ENCODE measurements at places on chromosomes 6 and 20. TPM values are rescaled to one million over a fixed set of nuclear protein-coding genes. Genes with fewer than 3 reads are reported as not detected.

Gene LTA
- not detected for polyA plus RNA-seq

Gene PRL
- polyA plus RNA-seq, result not detected

DNA sequence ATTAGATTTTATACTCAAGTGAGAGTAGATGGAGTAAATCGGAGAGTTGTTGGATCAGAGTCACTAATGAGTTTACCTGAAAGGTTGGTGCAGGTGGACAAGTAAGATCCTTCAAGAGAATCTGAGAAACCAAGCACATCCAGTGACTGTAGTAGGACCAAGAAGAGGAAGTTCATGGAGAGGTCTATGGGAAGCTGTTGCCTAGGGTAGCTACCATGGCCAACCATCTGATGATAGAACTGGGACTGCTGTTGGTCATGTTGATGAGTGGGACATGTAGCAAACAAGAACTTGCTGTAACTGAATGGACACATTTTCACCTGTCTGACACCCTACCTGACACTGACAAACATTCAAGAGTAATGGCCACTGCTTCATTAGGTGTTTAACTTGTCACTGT, 11.3 kb upstream of the ADGB start:
- no peak for DNase-seq

Gene OR12D3
- not detected for polyA plus RNA-seq

DNA sequence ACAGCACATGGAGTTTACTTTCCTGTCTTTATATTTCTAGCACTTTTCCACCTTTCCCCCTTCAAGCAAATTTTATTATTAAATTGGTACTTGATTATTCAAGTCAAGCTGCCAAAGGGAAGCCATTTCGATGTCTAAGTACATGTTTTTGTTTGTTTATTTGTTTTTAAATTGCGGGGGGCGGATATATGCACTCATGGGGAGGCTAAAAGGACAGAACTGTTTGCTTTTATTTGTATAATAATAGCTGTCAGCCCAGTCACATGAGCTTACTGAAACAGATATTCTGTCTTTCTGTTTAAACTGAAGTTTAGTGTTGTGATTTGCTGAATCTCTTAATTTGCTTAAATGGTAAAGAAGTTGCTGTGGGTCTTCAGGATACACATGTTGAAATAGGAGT, 49.6 kb upstream of the PLCG1 start:
- no peak for DNase-seq

DNA sequence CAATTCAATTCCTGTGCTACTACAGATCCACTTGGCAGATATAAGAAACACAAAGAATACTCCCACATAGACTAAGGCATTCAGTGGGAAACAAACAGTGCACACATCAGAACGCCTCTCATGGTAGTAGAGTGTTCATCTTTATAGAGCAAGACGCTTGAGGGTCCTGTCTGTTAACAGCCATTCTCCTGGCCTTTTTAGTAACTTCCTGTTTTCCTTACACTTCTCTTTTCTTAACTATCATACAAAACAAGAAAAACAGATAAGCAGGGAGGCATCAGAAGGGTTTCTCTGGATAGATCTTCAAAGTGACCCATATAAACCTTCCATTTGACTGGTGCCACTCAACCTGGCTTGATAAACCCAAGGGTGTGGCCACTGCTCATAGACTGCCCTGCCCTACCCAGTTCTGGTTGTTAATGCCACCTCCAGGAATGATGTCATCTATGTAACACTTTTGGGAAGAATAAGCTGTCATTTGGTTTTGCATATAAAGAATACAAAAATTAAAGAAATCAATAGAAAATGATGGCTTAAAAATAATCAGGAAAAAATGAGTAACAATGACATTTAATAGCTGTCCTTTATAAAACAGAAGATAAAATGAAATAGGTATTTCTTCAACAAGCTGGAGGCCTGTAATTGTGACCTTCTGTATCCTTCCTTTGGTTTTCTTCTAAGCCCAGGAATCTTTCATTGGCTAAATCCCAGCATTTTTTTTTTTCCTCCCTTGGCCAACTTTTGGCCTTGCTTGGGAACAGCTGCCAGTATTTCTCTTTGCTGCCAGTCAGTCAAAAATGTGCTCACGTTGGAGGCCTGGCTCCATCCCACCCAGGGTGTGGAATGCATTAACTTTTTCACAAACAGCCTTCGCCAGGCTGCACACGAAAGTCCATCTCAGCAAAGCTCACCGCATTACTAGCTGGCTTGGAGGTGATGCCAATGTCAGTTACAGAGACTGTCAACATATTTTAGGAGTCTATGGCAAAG, 103.5 kb downstream of the GJA10 start:
- DNase-seq, result peak; percentile 11

DNA sequence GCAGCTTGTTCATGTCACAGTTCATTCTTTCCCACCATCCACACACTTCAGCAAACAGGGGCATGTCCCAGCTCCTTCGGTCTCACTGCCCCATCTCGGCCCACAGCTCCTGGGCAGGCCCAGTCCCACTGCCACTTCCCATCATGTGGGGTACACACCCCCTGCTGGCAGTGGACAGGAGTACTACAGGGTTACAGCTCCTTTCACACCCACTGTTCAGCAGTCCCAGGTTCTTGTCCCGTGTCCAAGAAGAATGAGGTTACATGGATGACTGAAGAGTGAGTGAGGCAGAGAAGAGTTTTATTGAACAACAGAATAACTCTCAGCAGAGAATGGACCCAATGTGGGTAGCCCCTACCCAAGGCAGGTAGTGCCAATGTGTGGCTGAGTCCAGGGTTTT, 77.8 kb upstream of the SMLR1 start:
- DNase-seq, result peak; percentile 22

Gene JAG1
- polyA plus RNA-seq, result 19.2 TPM

DNA sequence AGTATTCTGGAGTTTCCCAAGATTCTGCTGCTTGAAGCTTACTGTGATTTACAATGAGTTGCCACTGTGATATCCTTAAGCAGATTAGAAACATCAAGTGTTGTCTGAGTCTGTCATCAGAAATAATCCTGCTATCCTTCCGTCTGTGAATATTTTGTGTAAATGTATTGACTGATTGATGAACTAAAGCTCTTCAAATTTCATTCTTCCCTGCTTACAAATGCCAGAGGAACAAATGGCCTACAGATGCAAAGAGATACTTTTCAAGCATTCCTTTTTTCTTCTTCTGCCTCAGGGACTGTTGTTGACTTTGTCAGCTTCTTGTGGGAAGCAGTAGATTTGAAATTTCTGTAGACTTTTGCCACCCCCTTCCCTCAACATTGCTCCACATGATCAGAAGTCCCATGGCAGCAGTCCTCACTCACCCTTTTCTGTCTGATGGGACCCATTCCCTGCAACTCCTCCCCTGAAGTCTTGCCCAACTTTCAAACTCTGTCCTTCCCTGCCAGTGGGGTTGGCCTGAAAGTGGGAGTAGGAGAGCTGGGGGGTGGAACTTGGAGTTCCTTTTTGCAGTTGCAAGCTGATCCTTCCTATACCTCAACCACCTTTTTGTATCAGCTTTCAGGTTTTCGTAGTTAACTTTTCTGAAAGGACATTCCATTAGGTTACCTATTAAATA, 38.5 kb upstream of the MLIP start:
- DNase-seq, result no peak

DNA sequence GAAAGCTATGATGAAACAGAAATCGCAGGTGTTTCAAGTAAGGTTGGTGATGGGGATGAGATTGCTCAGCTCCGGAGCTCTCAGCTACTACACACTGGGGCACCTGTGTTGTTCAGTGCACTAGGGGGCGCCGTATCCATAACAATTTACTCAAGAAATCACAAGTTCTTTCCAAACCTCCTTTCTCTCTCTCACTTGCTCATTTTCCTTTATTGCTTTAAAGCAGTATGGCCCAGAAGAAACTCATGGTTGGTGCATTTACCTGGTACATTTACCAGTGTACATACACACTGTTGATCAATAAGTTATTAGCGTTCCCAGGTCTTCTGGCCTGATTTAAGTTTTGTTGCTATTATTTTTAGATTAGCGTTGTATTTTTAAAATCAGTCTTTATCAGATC, 235.2 kb upstream of the TAB2 start:
- DNase-seq, result peak; percentile 85

DNA sequence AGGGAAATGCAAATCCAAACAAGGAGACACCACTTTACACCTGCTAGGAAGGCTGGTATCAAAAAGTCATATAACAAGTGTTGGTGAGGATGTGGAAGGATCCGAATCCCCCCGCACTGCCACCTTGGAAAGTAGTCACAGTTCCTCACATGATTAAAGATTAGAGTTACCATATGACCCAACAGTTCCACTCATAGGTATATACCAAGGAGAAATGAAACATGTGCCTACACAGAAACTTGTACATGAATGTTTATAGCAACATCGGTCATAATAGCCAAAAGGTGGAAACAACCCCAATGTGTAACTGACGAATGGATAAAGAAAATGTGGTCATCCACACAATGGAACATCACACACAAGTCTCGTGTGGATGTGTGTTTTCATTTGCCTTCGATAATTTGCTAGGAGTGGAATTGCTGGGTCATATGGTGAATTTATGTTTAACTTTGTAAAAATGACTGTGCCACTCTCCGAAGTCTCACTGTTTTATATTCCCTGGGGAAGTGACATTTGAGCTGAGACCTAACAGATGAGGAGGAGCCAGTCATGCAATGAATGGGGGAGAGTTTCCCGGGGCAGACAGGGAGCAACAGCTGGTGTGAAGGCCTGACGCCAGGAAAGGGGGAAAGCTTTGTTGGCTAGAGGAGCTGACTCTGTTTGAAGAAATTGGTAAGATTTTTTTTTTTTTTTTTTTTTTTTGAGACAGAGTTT, 125.9 kb upstream of the MLN start:
- DNase-seq, result no peak

Gene MRPS10
- polyA plus RNA-seq, result 26.8 TPM

Gene BNIP5
- 29.2 TPM for polyA plus RNA-seq

Gene TBPL1
- polyA plus RNA-seq, result 36.8 TPM

Gene HLA-C
- polyA plus RNA-seq, result 500 TPM

Gene C2
- polyA plus RNA-seq, result 41.1 TPM
